Renal pelvis (tissue), 12 donors: ENCODE measurements at places on chromosomes 4 and X. TPM values are rescaled to one million over a fixed set of nuclear protein-coding genes. Genes with fewer than 3 reads are reported as not detected.
A peak's percentile ranks its signal among the peaks of the same experiment; 100 is the strongest.

The SLC25A31 gene
- not detected for polyA plus RNA-seq

The REPS2 gene
- polyA plus RNA-seq: 18.9 TPM

The SLC4A4 gene
- polyA plus RNA-seq: 70.6 TPM

The IL3RA gene
- 14.8 TPM for polyA plus RNA-seq

The NHSL2 gene
- 9.5 TPM for polyA plus RNA-seq

DNA sequence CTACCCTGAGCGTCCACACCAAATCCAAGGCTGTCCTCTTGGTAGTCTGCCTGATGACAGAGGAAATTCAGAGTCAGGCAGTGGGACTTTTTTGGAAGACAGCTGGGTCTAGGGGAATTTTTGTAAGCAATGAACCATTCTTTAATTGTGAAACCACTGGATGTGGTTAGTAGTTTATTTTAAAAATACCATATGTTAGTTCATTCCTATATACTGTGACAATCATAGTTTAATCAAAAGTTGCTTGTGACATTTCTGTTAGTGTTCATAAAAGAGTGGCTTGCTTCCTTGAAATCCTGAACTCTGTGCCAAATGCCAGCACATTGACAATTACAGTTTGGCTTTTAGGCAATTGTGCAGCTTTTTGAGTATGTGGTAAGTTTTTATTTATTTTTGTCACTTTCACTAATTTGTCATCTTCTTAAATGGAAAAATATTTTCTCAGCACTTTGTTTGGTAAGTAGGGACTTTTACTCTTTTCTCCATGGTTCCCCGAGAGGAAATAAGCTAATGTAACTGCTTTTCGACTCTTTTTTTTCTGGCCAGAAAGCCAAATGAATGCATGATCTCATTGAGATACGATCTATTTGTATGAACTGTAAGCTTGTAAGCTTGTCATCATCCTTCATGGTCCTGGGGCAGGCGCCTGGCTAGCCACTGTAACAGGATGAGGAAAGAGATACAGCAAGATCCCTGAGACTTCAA is 72.6 kb upstream of the SLC4A4 start:
- DNase-seq: no peak

DNA sequence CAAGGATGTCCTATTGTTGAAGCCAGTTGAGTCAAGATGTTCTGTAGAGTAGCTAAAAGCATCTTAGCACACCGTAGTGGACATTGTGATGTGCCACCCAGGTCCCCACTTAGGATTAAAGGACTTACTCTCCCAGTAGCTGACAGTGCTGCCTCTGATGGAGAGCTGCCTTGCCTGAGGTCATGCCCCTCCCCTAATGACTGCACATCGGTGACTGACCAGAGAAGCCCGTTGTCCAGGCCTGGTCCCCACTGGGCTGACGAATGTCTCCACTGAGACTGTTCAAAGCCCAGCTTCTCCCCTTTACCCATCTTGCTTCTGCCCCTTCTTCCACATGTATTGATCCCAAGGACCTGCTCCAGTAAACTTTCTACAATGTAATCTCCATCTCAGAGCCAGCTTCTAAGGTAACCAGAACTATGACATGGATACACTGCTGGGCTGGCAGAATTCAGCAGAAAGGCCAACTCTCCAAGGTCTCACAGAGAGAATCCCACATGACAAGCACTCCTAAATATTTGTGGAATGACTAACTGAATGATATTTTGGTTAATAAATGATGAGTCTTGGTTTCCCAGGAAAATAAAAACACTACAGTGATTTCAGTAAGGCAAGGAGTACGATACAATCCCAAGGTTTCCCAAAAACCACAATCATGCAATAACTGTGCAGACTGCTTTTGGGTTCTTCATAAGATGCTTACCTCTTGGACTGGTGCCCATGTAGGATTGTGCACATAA is 82.4 kb upstream of the TMEM150C start:
- no peak for DNase-seq

GRCh38 chr4:6106156-6106555 is 87.9 kb upstream of the C4orf50 start:
- DNase-seq: no peak

- DNase-seq: no peak
Observed at GRCh38 chr4:146143888-146144287, 31.6 kb upstream of the LSM6 start.

DNA sequence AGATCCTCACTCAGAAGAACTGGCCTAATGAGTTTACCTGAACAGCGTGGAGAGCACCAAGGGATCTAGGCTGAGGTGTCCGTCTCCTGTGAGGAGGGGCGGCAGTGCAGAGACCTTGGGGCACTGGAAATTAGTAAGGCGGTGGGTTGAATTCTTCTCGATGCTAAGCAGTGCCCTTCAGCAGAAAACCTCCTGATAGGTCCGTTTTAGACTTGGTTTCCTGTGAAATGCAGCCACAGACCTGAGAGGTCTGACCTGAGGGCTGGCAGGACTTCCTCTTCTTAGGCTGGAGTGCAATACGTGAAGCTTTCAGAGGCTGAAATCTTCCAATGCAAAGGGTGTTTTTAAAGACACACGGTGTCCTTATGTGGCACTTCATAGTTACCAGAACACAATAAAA is at the start of gene CLNK:
TSS of gene CLNK (minus strand) at position 138 of the 400 bp plus-strand sequence. CDS start 16,899 bp downstream, outside the sequence.
- no peak for DNase-seq

GRCh38 chr4:14659286-14659685 is 343.0 kb upstream of the CPEB2 start:
- DNase-seq: no peak

DNA sequence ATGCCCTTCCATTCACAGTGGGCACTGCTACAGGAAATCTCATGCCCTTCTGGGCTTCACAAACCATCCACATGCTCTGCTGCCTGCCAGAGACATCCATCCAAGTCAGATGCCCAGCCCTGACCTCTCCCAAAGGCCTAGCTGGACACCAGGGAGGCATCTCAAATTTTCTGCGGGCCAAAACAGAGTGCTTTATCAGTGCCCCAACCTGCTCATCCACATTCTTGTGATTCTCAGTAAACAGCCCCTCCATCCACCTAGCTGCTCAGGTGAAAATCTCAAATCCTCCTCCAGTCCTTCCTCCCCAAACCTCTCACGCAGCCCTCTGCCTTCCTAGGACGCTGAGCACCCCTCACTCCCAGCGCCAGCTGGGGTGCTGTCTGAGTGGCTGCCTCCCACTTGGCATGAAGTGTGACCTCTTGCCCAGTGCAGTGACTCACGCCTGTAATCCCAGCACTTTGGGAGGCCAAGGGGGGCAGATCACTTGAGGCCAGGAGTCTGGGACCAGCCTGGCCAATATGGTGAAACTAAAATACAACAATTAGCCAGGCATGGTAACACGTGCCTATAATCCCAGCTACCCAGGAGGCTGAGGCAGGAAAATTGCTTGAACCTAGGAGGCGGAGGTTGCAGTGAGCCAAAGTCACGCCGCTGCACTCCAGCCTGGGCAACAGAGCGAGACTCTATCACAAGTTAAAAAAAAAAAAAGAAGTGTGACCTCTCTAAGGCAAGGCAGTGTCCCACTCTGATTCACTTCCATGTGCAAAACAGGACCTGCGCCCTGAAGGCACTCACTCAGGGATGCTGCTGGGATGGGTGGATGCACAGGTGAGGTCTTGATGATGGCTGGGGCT is 1.7 kb upstream of the AFAP1 start:
- DNase-seq: no peak

DNA sequence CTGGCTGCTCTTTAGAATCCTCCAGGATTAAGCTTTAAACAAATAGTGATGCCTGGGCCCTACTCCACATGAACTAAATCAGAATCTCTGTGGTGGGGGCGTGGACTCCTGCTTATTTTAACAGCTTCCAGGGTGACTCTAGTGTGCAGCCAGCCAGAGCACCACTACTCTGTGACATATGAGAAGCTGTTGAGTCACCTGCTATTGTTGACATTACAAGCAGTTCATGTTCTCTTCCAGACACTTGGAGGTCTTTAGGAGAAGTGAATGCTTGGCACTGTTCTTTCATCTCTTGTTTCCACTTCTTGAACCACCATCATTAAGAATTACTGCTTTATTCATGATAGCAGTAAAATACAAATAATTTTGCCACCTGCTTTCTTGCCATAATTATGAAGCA is 426 bp upstream of the C4orf51 start:
- peak; percentile 81 for DNase-seq

DNA sequence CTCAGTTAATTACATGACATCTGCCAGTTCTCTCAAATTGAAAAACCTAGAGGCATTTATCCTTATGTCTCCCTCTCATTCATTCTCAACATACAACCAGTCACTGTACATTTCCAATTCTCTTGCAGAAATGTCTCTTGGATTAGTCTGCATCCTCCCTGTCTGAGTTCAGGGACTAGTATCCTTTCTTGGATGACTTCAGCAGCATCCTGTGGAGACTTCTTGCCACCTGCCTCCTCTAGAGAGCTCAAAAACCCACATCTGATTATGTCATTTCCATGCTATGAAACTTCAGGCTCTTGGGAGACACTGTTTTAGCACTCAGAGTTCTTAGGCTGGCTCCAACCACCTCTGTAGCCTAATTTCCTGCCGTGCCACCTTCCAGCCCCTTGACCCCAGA is 515.1 kb upstream of the DIPK2B start:
- no peak for DNase-seq

GRCh38 chr4:57425610-57426009 is 315.4 kb upstream of the IGFBP7 start:
- no peak for DNase-seq

DNA sequence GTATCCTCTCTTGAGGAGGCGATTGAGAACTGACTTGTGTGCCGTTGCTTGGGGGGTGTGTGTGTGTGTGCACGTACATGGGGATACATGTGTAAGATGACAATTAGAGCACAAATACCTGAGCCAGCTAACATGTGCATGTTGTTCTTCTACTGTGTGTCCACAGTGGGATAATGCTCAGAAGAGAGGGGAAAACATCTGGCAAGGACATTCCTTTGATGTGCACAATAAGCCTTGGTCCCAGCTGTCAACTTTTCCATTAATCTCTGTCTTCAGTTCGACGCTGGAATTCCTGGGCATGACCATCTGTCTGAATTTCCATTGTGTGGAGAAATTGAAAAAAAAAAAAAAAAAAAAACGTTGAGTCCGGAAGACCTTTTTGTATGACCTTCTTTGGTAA is 592.0 kb upstream of the GALNTL6 start:
- no peak for DNase-seq
